NCI-H1436 (cell line): ENCODE measurements at places on chromosomes 4 and X.

GRCh38 chrX:2897311-2897689, 31.8 kb downstream of the ARSD start:
- DNase-seq, result no peak

- no peak for DNase-seq
These were observed 151.3 kb downstream of the THOC2 start for GRCh38 chrX:123581586-123581985.

- DNase-seq, result no peak
These were observed 96.4 kb downstream of the POLA1 start for GRCh38 chrX:24790166-24790565.

- DNase-seq, result no peak
These were observed 112.3 kb downstream of the KLHL8 start for GRCh38 chr4:87108142-87108546.

DNA sequence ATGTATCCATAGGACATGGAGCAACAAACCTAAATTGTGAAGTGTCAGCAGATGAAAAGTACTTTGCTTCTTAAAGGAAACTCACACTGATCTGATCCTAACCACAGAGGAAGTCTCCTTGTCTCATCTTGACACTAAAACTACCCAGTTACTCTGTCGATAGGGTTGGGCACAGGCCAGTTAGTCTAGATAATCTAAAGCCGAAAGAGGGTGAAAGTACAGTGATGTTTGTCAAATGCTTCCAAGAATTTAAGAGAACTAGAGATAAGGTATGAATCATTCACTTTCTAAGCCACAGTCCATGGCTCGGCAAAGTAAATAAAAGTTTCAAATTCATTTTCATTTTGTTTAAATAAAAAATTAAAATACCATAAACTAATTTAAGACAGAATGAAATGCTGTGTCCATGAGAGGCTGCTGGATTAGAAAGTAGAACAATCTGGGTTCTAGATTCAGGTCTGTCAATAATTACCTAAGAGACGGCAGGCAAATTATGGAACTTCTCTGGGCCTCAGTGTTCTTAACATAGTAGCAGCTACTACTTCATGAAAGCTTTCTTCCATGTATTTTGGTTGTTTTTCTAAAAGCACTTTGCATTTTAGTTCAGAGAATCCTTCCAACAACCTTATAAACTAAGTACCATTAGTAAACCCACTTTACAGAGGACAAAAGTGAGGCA, 176.7 kb downstream of the LDB2 start:
- DNase-seq, result no peak
